Activated CD4-positive, CD25-positive, alpha-beta regulatory T cell treated with anti-CD3 and anti-CD28 coated beads, Interleukin-2, amount 50 U/mL, for 72 hours (primary cell): ENCODE measurements at places on chromosomes 4 and X.

GRCh38 chr4:74931376-74931775 is 1.5 kb upstream of the PARM1 start:
- DNase-seq, result no peak

- DNase-seq, result no peak
Measured at GRCh38 chr4:124947622-124948265, 235.2 kb upstream of the ANKRD50 start.

DNA sequence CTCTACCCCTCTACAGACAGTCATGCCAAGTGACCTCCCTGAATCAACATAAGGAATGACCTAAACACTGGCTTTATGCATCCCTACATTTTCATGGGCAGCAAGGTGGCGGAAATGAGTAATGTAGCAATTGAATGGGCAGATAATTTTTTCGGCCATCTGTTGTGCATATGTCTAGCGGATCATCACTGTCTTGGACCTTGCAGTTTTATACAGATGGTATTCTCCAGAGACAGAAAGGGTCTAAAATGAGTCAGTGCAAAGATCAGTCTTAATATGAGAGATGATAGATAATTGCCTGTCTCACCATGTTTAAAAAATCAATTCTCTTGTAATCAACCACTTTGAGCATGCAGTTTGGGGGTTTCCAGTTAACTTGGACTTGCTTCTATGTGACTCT is 177.3 kb upstream of the DKK2 start:
- DNase-seq, result no peak

- DNase-seq, result no peak
Measured at GRCh38 chr4:24642981-24643547, 58.7 kb upstream of the DHX15 start.

GRCh38 chr4:118810991-118811764 is 24.7 kb downstream of the SEC24D start:
- DNase-seq, result no peak

DNA sequence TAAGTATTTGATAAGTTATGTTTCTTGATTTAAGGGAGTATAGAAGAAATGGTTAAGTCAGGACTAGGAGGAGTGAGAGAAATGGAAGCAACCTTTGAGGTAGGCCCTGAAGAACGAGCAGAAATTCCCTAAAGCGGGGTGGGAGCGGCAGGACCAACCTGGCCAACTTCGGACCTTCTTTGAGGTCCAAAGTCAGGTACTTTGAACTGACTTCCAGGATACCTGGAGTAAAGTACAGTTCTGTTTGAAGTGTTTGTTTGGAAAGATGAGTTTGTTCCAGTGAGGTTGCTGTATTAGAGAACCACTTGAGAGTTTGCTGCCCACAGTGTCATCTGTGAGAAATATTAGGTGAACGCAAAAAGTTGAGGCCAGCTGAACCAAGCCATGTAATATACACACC is 11.7 kb downstream of the RNF4 start:
- no peak for DNase-seq

DNA sequence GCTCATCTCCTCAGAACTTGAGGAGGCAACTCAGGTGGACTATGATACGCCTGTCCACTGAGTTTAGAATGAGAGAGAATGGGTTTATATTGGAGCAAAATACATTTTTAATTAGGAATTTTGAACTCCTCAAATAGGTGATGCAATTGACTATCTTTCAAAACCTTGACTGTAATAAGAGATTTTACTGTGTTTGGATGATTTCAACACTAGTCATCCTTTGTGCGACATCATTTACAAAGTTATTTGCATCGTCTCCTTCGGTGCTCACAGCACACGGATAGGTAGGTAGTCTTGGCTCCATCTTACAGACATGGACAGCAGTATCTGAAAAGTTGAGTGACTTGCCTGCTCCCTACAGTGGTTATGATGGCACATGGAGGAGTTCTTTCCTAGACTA is 67.0 kb downstream of the AASDH start:
- DNase-seq, result no peak

GRCh38 chrX:72046447-72046846 is 85.3 kb downstream of the RTL5 start:
- DNase-seq, result no peak

GRCh38 chrX:43474321-43474720 is 181.8 kb upstream of the MAOA start:
- DNase-seq, result no peak

- no peak for DNase-seq
Measured at GRCh38 chr4:108830509-108831244, 67.8 kb upstream of the ETNPPL start.

DNA sequence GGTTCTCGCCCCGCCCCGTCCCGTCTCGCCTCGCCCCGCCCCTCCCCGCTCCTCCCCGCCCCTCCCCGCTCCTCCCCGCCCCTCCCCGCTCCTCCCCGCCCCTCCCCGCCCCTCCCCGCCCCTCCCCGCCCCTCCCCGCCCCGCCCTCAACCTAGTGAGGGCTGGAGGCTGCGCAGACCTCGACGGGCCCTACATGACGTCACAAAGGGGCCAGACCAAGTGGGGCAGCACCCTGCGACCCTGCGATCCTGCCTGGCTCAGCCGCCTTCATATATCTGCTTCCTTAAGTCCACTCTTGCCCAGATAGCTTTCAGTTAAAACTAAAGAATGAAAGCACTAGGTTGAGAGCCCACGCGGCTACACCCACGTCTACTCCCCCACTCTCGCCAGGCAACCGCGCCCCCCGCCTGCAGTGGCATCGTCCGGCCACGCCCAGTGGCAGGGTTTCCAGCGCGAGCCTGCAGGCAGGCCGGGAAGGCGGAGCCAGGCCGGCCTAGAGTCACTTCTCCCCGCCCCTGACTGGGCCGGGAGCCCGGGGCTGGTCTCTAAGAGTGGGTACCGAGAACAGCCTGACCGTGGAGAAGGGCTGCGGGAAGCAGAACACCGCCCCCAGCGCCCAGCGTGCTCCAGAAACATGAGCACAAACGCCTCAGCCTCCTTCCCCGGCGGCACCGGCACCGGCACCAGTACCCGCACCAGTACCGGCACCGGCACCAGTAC is 1.5 kb upstream of the MAOA start:
- peak; percentile 82 for DNase-seq

DNA sequence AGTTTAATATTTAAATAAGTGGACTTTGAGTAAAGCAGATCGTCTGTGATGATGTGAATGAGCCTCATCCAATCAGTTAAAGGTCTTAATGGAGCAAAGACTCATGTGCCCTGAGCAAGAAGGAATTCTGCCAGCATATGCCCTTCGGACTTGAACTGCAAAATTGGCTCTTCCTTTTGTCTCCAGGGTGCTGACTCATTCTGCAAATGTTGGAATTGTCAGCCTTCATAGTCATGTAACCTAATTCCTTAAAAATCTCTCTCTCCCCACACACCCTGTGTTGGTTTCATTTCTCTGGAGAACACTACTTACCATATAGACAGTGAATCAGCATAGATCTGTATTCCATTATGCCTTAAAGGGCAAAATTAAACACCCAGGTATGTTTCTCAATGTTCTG is 609.8 kb upstream of the GALNTL6 start:
- DNase-seq, result no peak

DNA sequence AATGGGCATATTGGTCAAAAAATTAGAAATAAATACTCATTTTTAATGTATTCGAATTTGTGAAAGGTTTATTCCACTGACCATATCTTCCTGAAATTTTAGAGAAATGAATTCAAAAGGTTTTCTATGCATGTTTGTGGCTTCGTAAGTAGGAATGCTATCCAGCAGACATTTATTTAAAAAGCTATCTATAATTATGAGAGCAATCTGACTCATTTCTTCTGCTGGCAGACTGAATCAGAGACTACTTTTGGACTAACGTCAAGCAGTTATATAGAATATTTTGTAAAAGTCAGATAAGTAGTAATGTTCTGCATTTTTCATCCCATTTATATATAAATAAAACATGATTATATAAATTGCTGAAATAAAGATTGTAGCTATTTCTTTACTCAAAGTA is 125.0 kb downstream of the SPCS3 start:
- DNase-seq, result no peak

GRCh38 chrX:72245461-72246089 is 6.7 kb upstream of the ERCC6L start:
- peak; percentile 47 for DNase-seq

GRCh38 chr4:130296448-130296847 is 1200.5 kb downstream of the C4orf33 start:
- DNase-seq, result no peak

- no peak for DNase-seq
Measured at GRCh38 chrX:151974336-151975227, at the start of gene GABRE. Gene GABRE, minus strand, starts transcription at chrX:151974676. Its CDS starts 51 bp downstream, at chrX:151974625.

DNA sequence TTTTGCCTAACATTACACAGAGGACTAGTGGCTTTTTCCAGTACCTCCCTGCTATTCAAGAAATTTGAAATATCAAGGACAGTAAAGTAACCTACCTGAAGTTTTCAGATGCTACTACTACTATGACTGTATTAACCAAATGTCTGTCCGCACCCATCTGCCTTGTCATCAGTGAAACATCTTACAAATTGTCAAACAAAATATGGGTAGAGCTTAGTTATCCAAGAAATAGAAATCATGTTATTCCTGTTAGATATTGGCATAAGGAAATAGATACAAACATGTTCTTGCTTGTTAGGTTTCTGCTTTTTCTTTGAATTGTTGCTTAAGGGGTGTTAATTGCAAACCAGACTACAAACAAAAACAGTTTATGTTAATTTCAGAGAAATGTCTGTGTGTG is 63.9 kb downstream of the PLS3 start:
- no peak for DNase-seq

DNA sequence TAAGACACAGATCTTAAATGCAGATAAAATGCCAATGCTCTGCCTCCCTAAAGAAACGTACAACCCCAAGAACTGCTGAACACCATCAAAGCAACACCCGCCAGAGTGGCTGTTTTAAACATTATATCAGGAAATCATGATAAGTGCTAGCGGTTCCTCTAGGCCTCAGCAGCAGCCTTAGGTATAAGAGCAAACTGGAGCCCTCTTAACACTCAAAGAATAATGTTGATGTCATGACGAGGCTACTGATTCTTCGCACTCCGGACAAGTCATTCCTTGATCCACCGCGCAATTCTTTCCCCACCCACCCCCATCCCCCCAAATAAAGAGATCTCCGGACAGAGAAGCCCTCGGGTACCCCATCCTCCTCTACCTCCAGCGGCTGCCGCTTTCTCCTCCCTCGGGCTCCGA is 507 bp downstream of the LIN54 start:
- no peak for DNase-seq

- no peak for DNase-seq
Measured at GRCh38 chr4:107349266-107349665, 313.2 kb upstream of the DKK2 start.

- no peak for DNase-seq
Measured at GRCh38 chr4:105895583-105896460, 551 bp downstream of the NPNT start.

- no peak for DNase-seq
Measured at GRCh38 chr4:4521136-4521535, 20.7 kb downstream of the STX18 start.

DNA sequence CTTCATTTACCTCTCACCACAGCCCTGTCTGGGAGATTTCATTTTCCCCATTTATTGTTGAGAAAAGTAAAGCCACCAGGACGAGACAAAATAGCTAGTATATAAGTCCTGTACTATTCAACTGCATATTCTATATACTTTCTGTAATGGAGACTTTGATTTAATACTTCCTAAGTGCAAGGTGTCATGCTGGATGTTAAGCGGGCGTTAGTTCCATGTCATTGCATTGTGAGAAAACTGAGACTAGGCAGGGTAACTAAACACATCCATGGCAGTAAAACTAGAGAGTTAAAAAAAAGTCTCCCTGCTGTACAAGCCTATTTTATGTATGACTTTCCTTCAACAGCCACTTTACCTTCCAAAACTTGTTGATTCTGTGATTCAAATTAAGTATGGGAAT is 969.6 kb downstream of the STIM2 start:
- DNase-seq, result no peak

DNA sequence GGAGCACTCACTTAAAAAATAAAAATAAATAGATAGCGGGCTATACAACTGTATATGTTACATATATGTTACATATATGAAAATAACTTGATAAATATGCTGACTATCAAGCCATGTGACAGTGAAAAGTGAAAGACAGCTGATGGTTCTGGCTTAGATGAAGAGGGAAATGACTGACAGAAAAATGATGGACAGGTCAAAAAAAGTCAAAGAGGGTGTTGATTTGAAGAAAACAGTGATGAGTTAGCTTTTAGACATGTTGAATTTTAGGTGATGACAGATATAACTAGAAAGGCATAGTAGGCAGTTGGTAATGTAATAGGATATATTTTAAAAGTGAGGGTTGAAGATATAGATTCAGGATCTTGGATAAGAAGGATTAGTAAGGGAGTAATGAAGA is 37.8 kb downstream of the FBXO8 start:
- no peak for DNase-seq

DNA sequence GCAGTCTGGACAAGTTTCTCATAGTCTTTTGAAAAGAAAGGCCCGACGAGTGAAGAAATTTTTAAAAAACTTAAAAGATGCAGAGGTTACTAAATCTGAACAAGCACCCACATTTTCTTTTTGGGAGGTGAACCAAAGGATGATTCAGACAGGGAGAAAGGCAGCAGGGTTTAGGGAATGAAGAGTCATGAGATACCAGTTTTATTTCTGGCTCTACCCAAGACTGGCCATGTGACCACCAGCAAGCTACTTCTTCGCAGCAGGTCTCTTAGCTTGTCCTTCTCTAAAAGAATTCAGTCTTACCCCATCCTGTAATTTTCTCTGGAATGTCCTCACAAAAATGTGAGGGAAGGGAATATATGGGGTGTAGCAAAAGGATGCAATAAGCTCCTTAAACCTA is 37.6 kb downstream of the AMOT start:
- no peak for DNase-seq

- no peak for DNase-seq
Measured at GRCh38 chr4:148055844-148056243, 324.0 kb downstream of the ARHGAP10 start.

DNA sequence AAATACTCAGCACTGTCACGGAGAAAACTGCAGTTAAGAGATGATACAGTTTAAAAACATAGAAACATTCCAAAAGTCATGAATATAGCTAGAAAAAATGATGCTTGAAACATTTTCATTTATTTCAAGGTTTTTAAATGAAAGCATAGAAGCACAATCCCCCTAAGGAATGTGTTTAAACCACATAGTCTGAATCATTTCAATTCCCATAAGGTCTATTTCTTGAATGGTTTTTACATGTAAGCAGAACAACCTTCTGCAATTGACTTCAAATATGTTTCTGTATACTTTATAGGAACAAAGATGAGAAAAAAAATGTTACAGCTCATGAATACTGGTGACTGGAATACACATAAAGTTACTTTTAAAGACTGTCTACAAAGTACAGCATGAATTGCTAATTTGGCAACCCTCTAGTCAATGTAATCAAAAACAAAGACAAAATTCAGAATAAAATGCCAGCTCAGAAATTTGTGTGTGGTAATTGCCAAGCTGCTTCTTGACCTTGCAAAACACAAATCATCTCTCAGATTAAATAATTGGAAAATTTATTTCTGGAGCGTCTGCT is 886.4 kb upstream of the ADGRL3 start:
- no peak for DNase-seq

- peak; percentile 69 for DNase-seq
Measured at GRCh38 chr4:6916587-6917460, 7.2 kb downstream of the TBC1D14 start.
